T1000 (cell line): ENCODE measurements at places on chromosomes 1 and 21.
A peak's percentile ranks its signal among the peaks of the same experiment; 100 is the strongest.

DNA sequence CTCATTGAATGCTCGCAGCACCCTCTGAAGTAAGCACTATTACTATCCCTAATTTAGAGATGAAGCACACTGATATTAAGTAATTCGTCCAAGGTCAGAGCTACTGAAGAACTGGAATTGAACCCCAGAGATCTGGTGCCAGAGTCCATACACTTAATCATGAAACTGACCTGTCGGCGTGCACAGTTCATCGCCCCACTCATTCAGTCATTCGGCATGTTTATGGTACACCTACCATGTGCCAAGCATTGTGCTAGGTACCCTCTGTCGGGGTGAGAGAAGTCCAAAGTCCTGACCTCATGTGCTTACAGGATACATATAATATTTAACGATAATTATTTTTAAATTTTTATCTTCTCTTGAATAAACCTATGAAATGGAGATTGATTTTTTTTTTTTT is 5.6 kb upstream of the CENPS start:
- no peak for DNase-seq

- peak; percentile 25 for DNase-seq
Observed at GRCh38 chr21:34630536-34631143, 15.7 kb upstream of the RCAN1 start.

GRCh38 chr1:27143401-27143800 is 11.5 kb downstream of the SLC9A1 start:
- DNase-seq = no peak

DNA sequence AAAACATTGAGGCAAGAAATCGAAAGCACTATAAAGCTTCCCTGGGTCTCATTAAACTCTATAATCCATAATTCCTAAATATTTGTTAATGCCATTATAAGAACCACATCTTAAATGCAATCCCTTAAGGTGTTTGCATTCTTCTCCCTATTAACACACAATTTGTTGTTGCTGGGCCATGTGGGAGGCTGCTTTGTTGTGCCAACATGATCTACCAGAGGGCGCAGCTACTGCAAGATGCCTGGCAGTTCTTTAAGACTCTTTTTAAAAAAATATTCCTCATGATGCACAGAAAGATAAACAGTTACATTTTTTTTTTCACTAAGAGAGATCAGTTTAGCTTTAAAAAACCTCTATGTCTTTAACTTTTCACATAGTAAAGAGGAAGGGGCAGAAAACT is 39.0 kb upstream of the BCAS2 start:
- DNase-seq = no peak

DNA sequence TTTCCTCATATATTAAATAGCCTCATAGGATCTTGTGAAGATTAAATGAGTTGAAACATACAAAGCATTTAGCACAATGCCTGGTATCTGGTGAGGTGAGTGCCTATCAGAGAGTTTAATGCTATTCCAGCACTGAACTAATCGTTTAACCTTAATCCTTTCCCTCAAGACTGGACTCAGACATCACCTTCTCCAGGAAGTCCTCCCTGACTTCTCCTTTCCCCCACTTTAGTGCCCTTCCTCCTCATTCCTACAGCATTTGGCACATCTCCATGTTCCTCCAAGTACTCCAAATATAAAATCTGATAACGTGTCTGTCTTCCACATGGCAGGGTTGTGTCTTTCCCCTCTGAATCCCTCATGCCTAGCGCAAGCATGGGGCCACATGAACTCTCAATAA is 59.8 kb downstream of the ZSCAN20 start:
- DNase-seq = no peak

DNA sequence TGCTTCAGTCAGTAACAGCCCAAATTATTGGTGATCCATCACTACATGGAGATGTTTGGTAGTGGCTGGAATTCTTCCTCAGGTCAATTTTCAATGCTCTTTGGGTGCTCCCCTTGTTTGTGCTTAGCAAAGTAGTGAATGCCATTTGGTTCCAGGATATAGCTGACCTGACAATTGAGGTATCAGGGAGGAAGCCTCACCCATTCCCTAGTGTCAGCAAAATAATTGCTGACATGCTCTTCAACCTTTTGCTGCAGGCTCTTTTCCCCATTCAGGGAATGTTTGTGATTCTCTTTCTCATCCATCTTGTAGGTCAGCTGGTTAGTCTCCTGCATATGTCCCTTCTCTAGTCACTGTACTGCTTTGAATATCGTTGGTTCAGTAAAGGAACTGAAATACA is 7.1 kb upstream of the OR10K1 start:
- no peak for DNase-seq

DNA sequence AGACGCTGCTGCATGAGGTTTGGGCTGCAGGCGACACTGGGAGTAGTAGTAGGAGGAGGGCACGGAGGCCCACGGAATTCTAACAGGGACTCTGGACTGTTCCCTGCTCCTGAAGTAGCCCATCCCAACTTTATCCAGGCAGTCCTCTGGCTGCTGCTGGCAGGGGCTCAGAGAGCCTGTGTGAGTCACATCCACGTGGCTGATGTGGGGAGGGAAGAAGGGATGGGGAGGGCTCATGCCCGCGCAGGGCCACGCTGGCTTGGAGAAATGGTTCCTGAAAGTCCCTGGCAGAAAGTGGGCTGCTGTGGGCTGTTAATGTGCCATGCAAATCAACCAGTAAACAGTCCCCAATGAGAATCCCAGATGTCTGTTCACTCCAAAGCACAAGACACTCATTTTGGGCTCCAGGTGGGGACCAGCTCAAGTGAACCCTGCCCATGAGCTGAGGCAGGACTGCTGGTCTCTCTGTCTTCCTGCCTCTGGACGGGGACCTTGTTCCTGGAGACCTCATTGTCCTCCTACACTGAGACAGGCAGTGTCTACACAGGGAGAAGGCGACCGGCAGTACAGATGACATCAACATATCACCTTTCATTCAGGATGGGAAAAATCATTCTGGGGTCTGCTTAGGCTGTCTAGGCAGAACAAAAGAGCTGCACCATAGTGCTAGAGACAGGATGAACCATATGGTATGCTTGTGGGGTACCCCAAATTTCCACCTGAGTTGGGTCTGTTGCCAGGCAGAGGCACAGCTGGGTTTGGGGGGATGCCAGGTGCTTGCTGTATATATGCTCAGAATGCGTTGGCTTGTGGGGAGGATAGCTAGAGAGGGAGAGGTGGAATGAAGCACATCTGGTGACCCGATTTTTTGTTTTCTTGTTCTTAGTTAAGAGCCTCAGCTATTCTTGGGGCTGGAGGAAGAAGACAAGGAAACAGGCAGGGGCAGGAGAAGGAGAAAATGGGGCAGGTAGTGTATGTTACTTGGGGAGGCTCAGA is 57.9 kb upstream of the FMOD start:
- no peak for DNase-seq

DNA sequence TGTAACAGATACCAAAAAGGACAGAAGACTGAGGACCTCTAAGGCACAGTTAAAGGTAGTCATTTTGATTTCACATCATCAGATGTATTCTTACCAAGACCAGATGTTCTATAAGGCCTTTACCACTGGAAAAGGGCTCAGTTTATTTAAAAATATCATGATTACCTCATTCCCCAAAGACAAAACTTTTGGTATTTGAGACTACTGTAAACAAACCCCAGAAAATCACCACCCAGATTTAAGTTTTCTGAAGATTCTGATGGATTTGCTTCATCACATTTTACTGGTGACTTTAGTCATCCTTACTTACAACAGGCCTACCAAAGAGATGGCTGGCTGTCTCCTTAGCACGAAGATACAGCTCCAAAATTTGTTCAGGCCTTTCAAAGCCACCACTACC is 8.3 kb downstream of the ENAH start:
- DNase-seq = no peak

DNA sequence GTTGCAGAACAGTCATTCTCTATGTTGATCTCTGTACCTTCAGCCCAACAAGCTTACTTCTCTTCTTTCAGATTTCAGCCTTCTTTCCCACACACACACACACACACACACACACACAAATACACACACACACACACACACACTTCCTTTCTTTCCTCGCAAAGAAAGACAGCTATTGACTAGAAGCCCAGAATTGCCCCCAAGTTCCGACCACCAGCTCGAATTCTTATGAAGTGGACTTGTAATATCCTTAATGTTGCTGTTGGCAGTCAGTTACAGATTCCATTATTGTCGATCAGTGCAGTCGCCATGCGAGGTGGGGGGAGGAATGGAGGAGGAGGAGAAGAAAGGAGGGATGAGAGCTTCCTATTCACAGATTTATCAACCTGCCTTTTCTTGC is 125.5 kb downstream of the CLEC20A start:
- DNase-seq = no peak

DNA sequence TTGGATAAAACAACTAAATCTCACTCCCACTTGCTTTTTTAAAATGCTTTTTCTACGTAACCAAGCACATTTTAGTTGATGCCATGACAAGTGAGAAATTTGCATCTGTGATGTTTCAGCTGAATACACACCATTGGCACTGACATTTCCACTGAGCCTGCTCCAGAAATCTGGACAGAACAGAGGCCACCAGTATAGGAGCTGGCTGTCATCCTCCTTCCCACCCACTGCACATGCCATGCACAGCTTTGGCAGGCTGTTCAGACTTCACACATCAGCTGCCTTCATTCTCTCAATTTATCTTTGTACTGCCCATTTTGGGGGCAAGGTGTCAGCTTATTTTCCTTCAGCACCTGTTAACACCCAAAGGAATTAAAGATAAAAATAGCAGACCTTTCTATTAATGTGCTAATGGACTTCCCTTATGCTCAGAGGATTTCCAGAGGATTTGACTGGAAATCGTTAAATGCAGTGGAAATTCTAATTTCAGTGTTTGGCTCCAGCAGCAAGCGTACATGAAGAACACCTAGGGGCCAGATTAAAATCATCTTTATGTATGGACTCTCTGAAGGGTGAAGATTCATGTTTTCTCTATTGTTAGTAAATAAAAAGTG is 12.9 kb upstream of the PODN start:
- no peak for DNase-seq

DNA sequence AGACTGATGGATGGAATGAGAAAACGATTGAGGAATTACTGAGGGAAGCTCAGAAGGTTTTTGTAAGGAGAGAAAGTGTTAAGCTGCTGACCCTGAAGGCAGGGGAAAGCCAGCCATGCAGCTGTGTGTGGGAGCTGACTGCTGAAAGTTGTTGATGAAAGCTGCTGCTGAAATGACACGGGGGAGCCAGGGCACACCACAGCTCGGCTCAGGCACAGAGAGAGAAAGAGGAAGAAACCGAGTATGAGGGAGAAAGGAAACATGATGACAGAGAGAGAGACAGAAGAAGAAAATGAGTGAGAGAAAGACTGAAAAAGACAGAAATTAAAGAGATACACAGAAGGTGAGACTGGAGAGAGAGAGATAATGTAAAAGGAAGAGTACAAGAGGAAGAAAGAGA is 115.5 kb downstream of the LRRC53 start:
- DNase-seq = no peak

- no peak for DNase-seq
Observed at GRCh38 chr1:100476735-100477290, 61.1 kb upstream of the GPR88 start.

DNA sequence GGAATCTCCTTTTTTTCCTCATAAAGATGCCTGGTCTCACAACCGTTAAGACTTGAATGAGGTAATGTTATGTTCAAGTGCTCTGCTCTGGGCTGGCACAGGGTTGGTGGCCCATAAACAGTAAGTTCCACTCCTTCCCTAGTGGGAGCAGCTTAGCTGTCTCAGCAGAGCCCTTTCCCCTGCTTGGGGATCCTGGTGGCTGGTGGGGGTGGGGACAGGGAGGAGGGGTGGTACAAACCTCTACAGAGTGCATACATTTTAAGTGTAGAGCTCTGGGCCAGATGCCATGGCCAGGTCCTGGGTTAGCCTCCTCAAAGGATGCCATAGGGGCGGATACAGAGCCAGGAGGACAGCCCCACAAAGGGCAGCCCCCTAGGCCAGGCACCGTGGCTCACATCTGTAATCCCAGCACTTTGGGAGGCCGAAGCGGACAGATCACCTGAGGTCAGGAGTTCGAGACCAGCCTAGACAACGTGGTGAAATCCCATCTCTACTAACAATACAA is 20.7 kb upstream of the PADI1 start:
- no peak for DNase-seq

DNA sequence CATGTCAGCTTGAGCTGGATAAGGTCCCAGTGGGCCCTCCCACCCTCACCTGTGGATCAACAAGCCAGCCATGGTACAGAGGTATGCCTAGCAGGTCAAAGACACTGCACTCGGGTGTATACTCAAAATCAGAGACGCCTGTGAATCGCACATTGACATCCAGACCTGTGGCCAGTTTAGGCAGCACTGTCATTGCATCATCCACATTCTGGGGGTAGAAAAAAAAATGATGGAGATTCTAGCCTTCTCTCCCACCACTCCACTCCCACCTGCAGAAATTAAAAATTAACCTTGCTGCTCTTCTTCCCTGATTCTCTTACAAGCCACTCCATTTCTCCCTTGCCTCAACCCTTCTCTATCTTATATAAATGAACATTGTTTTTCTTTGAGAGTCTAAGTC is 6.3 kb downstream of the MINDY1 start:
- no peak for DNase-seq

DNA sequence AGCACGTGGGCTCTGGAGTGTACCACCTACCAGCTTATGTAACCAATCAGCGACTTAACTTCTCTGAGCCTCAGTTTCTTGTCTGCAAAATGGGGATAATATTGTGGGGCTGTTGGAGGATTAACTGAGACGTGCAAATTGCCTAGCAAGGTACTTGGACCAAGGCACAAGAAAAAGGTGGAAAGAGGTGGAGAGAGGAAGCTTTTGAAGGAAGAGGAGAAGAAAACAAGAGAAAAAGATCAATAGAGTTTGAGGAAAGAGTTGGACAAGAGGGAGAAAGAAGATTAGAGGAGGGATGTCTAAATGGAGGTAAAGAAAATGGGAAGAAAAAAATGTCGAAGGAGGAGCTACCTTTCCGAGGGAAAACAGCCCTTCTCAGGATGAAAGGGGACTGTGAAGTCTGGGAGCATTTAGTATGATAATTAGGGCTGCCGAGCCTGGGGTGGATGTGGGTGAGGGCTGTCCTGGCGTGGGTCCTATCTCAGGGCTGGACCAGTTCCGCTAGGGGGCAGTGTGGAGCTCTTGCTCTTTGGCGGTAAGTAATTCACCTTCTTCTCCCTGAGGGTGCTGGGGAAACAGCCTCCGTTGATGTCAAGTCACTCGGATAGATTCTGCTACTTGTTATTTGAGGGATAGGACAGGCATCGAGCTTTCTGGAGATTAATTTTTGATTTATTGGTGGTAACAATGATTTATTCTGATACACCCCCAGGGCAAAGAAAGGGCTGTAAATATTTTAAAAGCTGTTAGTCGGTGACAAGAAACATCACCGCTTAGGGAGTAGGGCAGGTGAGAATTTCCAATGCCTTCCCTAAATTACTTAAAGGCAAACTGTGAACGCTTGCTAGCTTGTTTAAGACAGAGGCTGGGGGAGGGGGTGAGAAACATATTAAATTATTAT is 79.0 kb upstream of the NFASC start:
- no peak for DNase-seq

- no peak for DNase-seq
Observed at GRCh38 chr1:94765958-94766357, 54.2 kb upstream of the SLC44A3 start.

- DNase-seq = no peak
Observed at GRCh38 chr1:180722586-180722985, 90.8 kb downstream of the XPR1 start.

GRCh38 chr1:66439031-66439740 is 94.8 kb upstream of the SGIP1 start:
- DNase-seq = no peak
